ENCODE measurements at places on chromosomes 5 and 9.

DNA sequence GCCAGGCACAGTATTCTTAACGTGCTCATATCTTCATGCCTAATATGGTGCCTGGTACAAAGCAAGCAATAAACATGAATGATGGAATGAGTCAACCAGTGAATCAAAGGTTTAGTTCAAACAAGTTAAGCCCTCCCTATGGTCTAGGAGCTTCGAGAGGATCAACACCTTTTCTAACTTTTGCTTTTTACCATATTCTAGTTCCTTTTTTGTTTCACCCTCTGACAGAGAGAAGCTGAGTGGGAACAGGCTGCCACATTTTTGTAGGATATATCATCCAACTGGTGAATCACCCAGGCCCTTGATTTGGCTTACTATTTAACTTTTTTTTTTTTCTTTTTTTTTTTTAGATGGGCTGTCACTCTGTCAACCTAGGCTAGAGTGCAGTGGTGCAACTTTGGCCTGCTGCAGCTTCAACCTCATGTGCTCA, 39.3 kb upstream of the TNC start:
- no peak for DNase-seq

DNA sequence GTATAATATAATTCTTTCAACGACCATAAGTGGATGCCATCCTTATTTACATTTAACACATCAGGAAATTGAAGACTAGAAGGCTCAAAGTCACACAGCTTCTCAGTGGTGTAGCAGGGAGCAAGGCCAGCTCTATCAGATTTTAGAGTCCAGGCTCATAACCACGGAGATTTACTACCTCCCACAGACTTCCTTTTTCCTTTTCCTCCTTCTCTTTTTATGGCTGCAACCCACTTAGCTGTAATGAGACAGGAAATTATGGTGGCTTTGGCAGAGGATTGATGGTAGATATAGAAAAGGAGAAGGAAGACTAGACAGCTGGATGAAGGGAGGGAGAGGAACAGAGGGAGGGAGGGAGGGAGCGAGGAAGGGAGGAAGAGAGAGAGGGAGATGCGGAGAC, 47.4 kb downstream of the SPEF2 start:
- DNase-seq = no peak

DNA sequence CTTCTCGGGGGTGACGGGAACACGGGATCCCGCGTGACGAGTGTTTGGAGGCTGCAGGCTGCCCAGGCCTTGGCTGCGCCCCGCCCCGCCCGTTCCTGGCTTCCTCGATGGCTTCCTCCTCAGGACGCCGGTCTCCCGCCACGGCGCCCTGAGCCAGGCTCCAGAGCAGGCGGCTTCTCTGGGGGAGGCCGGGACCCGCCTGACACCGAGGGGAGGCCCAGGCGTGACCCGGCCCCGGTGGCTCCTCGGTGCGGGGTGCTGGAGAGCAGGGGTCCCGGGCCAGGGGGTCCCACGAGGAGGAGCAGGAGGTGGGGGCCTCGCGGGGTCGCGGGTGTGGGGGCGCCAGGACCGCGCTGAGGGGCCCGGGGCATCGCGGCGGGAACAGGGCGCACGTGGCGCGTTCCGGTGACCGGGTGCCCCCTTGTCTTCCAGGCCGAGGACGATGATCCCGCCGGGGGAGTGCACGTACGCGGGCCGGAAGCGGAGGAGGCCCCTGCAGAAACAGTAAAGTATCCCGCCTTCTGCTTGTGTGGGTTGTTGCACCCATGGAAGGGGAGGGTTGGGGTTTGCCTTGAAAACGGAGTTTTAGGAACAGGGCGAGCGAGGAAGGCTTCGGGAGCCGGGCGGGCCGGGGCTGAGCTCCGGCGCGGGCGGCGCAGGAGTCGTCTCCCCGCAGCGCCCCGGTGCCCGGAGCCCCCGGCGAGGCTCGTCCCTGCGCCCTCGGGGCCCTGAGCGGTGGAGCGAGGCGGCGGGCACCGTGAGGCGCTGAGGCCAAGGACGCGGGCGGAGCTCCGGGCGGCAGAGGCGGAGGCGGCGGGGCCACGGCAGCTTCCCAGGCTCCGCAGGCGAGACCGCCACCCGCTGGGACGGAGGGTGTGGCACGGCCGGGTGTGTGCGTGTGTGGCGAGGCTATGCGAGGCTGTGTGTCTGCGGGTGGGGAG, 22.2 kb downstream of the AHRR start:
- peak; percentile 79 for DNase-seq

- DNase-seq = no peak
These were observed 92.2 kb upstream of the ADAMTS2 start for GRCh38 chr5:179437341-179438001.

- DNase-seq = no peak
These were observed 992 bp downstream of the SPACA9 start for GRCh38 chr9:132879457-132880323.

Measured in activated T-cell treated with anti-CD3 and anti-CD28 coated beads, Interleukin-2, amount 50 U/mL, for 72 hours (primary cell).